Myocyte (in vitro differentiated cells): ENCODE measurements at places on chromosomes 7 and 10.

DNA sequence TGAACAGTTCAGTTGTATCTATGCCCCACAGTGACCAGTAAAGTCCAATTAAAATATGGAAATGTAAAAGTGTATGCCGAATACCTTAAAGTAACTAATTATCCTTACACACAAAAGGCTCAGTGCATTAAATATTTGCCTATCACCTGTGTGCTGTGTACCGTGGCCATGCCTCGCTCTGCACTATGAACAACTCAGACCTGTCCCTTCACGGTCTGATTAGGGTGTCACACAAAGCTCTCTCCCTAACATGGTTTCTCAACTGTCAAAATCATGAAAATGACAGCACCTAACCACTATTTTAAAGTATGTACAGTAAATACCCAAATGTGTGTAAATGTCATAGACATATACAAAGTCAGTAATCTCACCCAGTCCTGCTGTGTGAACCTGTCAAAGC is 43.1 kb downstream of the STK17A start:
- no peak for DNase-seq

DNA sequence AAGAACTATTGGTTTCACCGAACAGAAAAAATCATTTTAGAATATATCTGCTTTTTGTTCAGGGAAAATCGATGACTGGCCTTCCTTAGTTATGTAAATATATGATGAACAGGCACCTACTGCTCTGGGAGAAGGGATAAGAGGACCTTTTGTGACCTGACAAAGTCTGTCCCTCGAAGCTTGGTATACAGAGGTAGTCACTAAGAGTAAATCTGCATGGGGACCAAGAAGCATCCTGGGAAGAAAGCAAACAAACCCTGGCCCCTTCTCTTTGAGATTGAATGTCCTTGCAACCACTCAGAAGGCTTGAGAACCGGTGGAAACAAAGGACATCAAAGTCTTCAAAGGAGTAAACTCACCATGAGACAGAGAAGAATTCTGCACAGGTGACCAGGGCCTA is 52.3 kb downstream of the SKIDA1 start:
- DNase-seq: no peak

DNA sequence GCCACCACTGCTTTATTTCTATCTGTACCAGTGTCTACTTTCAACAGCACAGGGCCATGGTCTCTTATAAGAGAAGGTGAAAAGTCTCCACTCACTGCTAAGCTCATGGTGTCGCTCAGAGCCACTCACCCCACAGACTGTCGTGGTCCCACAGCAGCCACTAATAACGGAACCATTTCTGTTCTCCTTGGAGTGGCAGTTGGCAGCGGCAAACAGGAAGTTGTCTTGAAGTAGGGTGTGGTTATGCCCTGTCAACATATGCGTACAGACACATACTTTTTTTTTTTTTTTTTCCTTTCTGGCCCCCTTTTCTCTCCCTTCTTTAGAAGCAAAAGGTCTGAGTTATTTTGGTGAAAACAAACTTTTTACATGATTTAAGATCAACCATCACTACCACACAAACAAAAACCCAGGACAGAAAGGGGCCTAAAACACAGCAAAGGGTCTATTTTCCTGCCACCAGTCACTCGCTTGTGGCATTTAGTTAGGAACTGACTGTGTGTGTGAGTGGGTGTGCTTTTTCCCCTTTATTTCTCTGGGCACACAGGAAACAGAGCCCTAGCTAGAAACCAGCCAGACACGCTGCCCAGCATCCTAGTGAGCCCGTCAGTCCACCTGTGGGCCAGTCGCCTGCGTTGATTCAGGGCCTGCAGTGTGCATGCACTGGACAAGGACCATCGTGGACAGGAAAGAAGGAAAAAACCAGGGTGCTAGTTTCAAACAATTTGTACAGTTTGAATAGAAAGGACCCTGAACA is 96.7 kb upstream of the EFCAB10 start:
- DNase-seq: no peak

DNA sequence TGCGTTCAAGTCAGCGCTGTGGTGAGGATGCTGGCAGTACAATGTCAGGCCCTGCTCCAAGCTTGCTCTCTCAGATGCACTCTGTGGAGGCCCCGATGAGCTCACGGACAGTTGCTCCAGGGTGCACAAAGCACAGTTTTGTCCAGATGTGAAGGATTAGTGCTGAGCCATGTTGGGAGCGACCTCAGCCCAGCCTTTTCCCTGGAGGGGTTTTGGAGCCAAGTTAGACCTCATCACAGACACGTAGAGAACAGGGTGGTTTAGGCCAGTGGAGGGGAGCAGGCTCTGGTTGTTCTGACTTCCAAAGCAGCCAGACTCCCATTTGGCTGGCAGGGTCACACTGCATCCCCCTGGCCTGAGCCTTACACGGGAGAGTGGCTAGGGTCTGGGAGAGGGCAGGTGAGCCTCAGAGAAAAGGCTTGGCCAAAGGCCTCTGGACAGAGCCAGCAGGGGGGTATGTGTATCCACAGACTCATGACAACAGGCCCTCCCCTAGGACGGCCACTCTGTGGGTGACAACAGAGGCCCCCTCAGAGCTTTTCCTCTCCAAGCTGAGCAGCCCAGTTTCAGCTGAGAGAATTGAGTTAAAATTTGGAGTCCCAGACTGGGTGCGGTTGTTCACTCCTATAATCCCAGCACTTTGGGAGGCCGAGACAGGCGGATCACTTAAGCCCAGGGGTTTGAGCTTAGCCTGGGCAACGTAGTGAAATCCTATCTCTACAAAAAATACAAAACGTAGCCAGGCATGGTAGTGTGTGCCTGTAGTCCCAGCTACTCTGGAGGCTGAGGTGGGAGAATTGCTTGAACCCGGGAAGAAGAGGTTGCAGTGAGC is 4.7 kb downstream of the PLAC9 start:
- DNase-seq: peak; percentile 48

- DNase-seq: peak; percentile 56
Measured at GRCh38 chr10:91185239-91185875, 35.1 kb upstream of the PCGF5 start.

DNA sequence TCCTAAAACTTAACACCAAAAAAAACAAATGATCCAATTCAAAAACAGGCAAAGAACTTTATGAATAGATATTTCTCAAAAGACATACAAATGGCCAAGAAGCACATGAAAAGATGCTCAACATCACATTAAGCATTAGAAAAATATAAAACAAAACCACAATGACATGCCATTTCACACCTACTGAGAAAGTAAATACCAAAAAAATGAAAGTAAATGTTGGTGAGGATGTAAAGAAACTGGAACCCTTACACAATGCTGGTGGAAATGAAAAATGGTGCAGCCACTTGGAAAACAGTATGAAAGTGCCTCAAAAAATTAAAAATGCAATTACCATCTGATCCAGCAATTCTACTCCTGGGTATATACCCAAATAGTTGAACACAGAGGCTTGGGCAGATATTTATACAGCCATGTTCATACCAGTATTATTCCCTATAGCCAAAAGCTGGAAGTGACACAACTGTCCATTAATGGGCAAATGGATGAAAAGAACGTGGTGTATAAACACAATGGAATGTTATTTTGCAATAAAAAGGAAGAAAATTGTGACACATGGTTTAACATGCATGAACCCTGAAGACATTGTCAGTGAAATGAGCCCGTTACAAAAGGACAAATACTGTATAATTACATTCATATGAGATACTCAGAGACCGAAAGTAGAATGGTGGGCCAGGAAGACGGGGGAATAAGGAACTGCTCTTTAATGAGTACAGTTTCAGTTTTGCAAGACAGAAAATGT is 89.0 kb downstream of the JMJD1C start:
- no peak for DNase-seq

GRCh38 chr7:65832281-65832680 is 40.6 kb upstream of the VKORC1L1 start:
- DNase-seq: peak; percentile 63

DNA sequence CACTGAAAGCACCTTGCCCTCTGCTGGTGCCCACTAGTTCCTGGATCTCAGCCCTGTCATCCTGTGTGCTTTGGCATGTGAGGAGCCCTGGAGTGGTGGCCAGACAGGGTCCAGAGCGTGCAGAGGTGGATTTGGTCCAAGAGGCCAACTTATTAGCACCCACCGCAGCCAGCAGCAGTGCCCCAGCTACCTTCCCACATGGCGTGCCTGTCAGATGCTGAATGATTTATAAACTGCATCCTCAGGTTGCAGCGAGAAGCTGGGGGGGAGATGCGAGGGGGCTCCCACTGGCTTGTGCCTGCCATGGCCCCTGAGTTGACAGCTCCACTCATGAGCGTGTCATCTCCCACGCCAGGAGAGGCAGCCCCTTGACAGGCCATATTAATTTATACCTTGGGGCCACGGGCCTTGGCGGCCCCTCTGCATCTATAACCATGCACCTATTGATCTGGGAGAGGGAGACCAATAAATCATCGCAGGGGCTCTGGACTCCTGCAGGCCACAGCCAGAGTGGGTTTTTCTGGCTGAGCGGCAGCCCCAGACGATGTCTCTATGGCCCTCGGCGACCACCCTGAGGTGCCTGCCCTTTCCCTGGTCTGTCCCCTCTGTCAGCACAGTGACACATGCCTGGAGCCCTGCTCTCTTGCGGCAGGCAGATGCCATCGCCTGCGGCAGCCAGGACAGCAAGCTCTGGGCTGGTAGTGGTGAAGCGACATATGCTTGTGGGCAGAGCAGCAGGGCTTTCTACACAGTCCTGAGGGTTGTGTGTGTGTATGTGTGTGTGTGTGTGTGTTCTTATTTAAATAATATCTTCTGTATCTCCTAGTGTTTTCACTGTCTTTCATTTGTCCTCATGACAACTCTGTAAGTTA is 120.8 kb downstream of the CDH23 start:
- DNase-seq: peak; percentile 30

DNA sequence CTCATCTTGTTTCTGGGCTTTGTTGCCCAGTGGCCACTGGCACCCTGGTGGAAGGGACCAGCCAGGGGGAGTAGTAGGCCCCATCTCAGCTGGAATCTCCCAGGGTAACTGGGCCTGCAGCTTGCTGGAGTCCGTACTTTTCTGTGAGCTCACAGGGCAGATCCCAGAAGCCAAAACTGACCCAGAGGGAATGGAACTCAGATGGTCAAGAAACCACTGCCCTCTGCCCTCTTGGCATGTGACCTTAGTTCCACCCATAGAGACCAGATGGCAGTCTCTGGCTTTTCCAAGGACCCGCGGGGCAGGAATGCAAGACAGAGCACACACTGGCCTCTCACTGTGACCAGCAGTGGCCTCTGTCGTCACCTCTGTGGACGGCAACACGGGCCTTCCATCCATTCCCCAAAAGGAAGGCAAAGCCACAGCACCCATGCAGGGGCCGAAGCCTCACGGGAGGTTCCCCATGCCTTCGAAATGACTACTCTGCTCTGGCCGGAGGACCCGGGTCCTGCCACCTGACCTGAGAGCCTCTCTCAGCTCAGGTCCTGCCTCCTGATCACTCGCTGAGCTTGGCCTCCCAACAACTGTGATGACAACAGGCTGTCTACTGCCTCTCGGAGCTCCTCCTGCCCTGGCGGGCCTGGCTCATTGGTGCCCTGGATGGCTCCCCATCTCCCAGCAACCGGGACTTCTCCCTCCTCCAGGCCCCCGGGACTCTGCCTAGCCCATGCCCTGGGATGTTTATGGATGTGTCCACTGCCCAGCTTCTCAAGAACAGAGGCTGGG is 29.9 kb downstream of the MYL10 start:
- DNase-seq: peak; percentile 96

DNA sequence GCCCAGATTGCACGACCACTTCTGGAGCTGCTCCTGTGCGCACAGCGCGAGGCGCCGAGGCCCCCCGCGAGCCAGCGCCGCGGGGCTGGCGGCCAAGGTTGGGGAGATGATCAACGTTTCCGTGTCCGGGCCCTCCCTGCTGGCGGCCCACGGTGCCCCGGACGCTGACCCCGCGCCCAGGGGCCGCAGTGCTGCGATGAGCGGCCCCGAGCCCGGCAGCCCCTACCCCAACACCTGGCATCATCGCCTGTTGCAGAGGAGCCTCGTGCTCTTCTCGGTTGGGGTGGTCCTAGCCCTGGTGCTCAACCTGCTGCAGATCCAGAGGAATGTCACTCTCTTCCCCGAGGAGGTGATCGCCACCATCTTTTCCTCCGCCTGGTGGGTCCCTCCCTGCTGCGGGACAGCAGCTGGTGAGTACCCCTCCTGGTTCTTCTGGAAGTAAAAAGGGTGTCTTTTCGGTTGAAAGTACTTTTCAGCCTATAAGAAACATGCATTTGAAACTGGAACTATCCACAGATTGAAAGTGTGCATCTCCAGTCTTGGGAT is 683 bp downstream of the INSIG1 start:
- no peak for DNase-seq

DNA sequence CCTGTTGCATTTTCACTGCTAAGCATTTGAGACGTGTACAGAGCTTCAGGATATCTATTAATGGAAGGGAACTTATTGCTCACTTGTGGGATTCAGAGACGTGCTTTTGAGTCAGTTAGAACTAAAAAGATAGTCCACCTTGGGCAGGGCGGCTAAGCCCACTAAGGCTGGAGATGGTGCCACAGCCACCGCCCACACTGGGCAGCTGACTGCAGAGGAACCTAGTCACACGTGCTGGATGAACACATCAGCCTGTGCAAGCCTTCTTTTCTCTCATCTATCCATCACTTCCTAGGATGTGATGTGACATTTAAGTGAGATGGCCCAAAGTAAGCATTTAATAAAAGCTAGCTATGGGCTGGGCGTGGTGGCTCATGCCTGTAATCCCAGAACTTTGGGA is 78.0 kb downstream of the PTPRE start:
- DNase-seq: no peak

DNA sequence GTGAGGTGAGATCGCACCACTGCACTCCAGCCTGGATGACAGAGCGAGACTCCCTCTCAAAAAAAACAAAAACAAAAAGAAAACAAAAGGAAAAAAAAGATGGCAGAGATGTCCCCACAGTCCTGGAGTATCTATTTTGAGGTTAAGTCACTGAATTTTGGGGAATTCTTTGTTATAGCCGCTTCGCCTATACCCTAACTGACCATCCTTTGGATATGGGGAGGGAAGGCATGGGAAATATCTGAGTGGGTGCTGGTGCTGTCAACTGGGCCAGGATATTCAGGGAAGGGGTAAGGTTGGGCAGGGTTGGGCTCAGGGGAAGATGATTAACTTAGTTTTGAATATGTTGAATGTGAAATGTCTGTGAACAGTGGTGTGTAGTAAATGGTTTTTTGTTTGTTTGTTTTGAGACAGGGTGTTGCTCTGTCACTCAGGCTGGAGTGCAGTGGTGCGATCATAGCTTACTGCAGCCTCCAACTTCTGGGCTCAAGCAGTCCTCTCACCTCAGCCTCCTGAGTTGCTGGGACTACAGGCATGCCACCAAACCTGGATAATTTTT is 8.3 kb upstream of the GNB2 start:
- DNase-seq: no peak

- DNase-seq: peak; percentile 74
Measured at GRCh38 chr10:103745341-103746247, 109.8 kb downstream of the SH3PXD2A start.

- DNase-seq: no peak
Measured at GRCh38 chr7:4825081-4825480, 36.7 kb downstream of the PAPOLB start.

GRCh38 chr10:50477287-50478203 is 146.2 kb downstream of the SGMS1 start:
- DNase-seq: no peak

DNA sequence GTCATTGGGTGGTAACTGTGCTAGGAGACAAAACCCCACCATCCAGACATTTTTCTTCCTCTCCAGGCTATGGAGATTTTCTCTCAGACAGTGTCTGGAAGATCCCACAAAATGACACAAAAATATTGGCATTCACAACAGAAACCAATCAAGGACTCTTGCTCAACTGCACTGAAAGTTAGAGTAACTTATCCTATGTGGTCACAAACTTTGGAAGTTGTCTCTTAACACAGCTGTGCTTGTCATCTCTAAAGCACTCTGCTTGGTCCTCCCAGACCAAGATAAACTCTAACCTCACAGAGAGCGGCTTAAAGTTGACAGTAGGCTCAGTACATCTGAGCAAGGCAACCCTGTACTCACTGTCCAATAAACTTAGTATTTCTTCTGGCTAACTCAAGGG is 74.9 kb downstream of the AKR1C4 start:
- DNase-seq: no peak
